Suprapubic skin (tissue), 4 donors: ENCODE measurements at places on chromosomes 3 and 15. TPM values are rescaled to one million over a fixed set of nuclear protein-coding genes. Genes with fewer than 3 reads are reported as not detected.

CNTN6 gene
- not detected for total RNA-seq

CLDN16 gene
- total RNA-seq: 12.8 TPM

UBA3 gene
- total RNA-seq: 51.3 TPM

CAMP gene
- not detected for total RNA-seq

THSD4 gene
- total RNA-seq: 25.3 TPM
